CD4-positive, alpha-beta T cell treated with Interleukin-6 at 100 ng/mL for 8 hours (primary cell): ENCODE measurements at places on chromosomes 16 and 17.
A peak's percentile ranks its signal among the peaks of the same experiment; 100 is the strongest.

DNA sequence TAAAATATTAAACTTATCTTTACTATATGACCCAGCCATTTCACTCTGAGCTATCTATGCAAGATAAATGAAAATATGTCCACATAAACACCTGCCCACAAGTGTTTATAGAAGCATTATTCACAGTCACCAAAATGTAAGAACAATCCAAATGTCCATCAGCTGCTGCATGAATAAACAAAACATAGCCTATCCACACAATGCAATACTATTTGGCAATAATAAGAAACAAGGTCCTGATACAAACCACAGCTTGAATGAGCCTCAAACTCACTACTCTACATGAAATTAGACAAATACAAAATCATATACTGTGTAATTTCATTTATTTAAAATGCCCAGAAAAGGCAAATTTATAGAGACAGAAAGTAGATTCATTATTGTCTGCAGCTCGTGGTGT, 355.1 kb downstream of the CDH8 start:
- DNase-seq = no peak

- peak; percentile 20 for DNase-seq
These were observed 2.5 kb downstream of the ADAT1 start for GRCh38 chr16:75620326-75621169.

- no peak for DNase-seq
These were observed 18.2 kb downstream of the NLRC5 start for GRCh38 chr16:57007530-57007929.

- DNase-seq = no peak
These were observed 104.3 kb upstream of the PSMD7 start for GRCh38 chr16:74192281-74192797.

DNA sequence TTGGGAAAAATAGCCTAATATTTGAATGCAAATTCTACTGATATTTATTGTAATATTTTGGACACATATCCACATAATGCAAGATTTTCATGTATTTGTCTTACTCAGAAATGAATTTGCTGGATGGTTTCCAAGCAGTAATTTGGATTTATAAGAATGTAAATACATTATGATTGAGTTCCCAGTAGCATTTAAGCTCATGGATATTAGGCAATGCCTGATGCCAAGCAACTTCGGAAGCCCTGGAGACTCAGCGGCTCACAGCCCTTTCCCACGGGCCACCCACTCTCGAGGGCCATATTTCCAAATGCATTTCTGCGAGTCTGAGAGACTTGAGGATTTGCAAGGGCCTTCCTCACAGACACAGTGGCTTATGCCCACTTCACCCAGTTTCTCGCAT, 62.1 kb upstream of the MYOCD start:
- no peak for DNase-seq
